ENCODE measurements at places on chromosomes 7 and 10.

GRCh38 chr7:101075646-101076045, 9.6 kb upstream of the TRIM56 start:
- H3K4me3 ChIP-seq: no peak overlapping the region
- H3K36me3 ChIP-seq: no peaks in the 10 kb centered on the region
- H3K27ac ChIP-seq: no peak overlapping the region

DNA sequence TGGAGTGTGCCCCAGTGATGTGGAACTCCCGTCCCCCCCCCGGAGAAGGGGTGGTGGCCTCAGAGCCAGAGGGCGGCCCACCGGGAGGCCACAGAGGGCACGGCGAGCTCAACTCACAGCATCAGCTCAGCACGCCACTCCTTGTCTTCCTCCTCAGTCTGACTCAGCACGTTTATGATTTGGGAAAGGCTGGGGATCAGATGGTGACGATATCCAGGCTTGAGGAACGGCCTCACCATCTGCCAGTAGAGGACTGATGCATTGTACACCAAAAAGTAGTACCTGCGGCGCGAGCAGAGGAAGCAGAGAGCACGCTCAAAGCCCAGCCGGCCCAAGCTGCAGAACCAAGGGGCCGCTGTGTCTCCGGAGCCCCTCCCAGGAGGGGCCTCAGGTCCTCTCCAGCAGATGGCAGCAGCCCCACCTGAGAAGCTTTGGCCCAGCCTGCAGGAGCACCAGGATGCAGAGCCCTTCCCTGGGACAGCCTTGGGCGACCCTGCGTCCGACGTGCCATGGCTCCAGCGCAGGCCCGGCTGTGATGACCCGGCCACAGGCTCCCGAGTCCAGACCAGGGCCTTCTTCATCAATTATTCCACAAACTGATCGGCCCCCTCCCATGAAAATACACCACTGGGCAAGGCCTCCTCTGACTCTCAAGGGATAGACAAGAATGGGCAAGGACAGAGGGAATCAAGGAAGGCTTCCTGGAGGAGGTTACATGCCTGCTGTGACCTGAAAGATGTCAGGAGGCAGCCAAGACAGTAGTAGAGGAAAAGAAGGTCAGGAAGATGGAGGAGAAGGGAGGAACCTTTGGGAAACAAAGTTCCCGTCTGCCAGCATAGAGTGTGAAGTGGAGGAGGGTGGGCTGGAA, 3.7 kb downstream of the CFAP46 start:
- peaks cover 11% of the 10 kb centered on the region for H3K4me1 ChIP-seq
- H3K27ac ChIP-seq: no peak overlapping the region
- H3K36me3 ChIP-seq: no peaks in the 10 kb centered on the region
- no peak overlapping the region for H3K4me3 ChIP-seq
- DNase-seq: no peak

GRCh38 chr10:124387078-124387874, 31.4 kb downstream of the OAT start:
- H3K27me3 ChIP-seq: peaks cover 6% of the 10 kb centered on the region
- no peak overlapping the region for H3K4me3 ChIP-seq
- no peak overlapping the region for H3K27ac ChIP-seq
- H3K36me3 ChIP-seq: no peaks in the 10 kb centered on the region

DNA sequence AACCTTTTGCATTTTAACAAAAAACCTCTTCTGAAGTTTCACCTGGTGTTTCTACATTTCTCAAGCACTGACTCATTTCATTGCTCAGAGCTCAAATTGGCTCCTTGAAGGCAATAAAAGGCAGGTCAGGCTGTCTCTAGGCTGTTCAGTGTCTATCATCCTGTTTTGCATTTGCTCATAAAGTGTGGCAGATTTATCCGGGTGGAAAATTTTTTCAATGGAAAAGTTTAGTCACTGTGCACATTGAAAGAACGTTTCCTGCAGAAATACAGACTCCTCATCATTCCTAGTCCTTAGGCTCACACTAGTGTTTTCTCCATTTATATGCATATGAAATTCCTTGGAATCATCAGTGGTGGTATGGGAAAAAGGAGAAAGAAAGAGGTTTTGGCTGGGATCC, 114.2 kb upstream of the DGKB start:
- no peak for DNase-seq
- no peak overlapping the region for H3K4me3 ChIP-seq
- H3K27ac ChIP-seq: no peak overlapping the region

DNA sequence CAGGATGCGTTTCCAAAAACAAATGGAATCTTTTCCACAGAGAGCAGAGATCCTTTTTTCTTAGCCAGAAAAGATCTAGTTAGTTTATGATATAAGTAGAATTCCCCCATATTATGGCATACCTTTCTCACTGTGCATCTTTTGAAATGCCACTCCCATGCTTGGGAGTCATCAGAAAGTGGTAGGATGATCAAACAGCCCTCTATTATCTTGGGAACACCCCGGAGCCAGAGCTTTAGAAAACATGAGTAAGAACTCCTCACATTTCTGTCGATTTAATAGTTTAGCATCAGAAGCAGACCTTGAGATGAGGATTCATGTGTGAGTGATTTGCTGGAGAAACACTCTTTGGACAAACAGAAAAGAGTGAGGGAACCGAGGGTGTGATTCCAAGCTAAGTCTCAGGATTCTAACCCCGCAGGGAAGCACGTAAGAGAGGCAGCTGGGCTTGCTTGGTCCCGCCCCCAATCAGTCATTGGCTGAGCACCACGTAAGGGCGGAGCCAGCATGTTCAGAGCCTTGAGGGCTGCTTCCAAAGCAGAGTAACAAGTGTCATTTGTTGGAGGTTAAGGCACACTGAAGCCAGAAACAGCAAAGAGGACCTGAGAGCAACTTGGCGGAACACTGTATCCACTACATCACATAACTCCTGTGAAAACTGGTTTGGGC, 43.7 kb upstream of the NXPH1 start:
- no peak for DNase-seq
- H3K4me1 ChIP-seq: no peaks in the 10 kb centered on the region
- no peak overlapping the region for H3K27ac ChIP-seq
- H3K27me3 ChIP-seq: peaks cover 13% of the 10 kb centered on the region

GRCh38 chr7:136063326-136063666, 86.1 kb upstream of the MTPN start:
- H3K4me1 ChIP-seq: no peaks in the 10 kb centered on the region
- no peak overlapping the region for H3K27ac ChIP-seq
- no peak overlapping the region for H3K4me3 ChIP-seq
- DNase-seq: no peak
- H3K27me3 ChIP-seq: no peaks in the 10 kb centered on the region

Data from naive thymus-derived CD8-positive, alpha-beta T cell (primary cell).